Jurkat, Clone E6-1 (cell line): ENCODE measurements at places on chromosomes 3 and 15.

- DNase-seq = no peak
Observed at GRCh38 chr15:100168787-100169186, 173.0 kb downstream of the ADAMTS17 start.

- no peak for DNase-seq
Observed at GRCh38 chr3:20101041-20101440, 60.8 kb downstream of the KAT2B start.

- no peak for DNase-seq
Observed at GRCh38 chr3:78712270-78712669, 1055.5 kb downstream of the ROBO1 start.

GRCh38 chr3:83193526-83193925 lies 1432.1 kb upstream of the GBE1 start:
- no peak for DNase-seq

DNA sequence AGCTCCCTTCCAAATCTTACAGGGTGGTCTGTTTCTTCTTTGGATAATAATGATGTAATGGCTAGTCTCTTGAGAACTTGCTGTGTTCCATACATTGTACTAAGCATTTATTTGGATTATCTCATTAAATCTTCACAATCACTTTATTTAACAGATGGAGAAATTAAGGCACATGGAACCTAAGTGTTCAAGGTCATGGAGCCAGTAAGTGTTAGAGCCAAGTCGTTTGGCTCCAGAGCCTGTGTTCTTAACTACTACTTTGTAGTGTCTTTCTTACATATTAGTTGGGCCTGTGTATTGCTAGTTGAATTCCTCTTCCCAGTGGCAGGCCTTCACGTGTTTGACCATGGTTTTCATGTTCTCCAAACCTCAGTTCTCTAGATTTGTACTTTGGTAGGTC lies 177.8 kb downstream of the ATG7 start:
- no peak for DNase-seq

DNA sequence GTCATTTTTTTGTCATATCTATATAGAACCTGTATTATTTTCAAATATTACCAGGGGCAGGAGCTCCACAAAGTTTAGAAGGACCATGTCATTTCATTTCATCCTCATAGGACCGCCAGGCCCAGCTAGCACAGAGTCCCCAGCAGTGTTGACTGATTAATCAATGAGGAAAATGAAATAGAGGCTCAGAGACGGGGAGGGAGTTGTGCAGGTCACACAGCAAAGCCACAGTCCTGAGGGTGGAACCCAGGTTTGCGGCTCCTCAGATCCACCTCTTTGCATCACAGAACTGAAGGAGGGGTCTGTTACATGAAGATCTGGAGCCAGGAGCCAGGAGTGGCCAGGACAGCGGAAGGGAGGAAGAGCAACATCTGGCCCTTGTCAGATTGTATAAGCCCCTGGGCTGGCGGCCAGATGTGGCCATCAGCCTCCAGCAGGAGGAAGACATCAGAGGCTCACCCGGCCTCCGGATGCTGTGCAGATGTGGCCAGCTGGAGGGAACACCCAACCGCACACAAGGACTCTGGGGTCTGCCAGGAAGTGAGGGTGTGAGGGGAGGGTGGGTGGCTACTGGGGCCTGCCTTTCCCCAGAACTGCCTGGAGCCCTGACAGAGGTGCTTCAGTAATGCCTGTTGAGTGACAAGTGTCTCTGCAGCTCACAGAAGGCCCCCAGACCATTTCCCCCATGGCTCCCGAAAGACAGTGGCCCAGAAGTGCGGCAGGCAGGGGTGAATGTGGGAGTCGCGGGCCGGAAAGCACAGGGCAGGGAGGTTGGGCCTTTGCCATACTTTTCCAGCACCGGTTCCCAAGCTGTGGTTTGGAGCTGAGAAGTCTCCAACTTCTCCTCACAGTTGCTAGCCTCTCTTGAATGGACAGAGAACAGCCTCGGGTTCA lies 21.3 kb downstream of the EFCC1 start:
- no peak for DNase-seq

DNA sequence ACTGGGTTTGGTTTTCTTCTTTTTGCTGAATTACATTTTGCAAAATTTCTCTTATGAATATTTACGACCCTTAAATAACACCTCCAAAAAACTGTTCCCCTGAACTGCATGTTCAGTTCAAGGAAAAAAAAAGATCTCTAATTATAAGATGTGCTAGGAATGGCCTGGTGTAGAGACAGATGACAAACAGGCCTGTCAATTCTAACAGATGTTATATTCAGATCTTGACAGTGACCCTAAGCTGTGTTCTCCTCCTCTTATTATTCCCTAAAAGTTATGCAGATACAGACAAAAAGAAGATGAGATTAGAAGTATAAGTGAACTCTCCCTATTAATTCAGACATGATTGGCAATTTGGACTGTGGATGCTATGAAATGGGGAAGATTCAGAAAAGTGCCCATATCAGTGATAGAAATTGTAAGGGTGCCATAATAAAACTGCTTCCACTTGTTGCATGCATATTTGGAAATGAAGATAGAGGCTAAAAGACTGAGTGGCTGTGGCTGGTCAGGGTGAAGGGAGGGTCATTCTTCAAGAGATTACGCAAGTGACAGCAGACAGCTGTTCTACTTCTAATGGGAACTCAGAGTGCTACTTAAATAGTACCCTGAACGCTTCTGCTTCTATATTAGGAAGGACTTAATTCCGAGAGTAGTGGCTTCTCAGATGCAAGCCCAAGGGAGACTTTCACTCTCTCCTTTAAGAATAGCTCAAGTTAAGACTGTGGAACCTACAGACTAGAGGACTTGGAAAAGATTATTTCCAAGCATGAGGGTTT lies 75.5 kb downstream of the ADAMTS9 start:
- no peak for DNase-seq

DNA sequence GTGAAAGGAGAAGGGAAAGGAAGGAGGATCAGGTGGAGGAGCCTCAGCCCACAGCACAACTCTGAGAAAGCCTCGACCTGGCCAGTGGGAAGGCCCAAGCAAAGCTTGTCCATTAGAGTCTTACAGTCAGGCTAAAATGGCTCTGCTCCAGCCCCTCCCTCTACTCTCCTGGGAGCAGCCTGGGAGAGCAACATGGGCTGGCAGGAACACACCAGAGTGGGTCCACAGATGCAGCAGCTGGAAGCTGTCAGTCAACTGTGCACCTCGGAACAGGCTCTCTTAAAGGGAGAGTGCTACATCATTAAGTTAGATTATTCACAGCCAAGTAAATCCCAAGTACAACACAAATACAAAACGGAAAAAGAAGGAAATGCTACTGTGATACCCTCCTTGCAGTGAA lies 98.0 kb upstream of the LIMD1 start:
- no peak for DNase-seq

DNA sequence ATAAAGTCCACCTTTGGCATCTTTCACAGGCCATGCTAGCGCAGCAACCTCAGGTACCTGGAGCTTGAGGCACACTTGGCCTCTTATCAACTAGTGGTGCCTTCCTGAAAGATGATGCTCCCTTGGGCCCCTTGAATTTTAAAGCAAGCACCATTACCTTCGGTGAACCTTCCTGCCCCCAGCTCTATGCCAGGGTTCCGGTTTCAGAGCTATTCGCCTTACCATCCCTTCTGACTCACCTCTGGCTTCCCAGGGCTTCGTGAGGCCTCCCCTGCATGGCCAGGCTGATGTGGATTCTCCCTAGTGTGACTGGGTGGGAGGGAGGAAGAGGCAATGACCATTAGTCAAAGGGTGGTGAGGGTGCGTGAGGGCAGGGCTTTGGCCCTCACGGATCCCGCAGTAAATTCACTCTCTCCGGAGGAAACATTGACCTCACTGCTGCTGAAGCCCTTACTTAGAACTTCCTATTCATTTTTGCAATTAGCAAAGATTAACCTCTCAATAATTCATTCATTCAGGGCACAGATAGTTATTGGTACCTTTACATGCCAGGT lies 16.3 kb downstream of the BHLHE40 start:
- no peak for DNase-seq

GRCh38 chr3:134340982-134341365 lies 33.3 kb downstream of the AMOTL2 start:
- no peak for DNase-seq

DNA sequence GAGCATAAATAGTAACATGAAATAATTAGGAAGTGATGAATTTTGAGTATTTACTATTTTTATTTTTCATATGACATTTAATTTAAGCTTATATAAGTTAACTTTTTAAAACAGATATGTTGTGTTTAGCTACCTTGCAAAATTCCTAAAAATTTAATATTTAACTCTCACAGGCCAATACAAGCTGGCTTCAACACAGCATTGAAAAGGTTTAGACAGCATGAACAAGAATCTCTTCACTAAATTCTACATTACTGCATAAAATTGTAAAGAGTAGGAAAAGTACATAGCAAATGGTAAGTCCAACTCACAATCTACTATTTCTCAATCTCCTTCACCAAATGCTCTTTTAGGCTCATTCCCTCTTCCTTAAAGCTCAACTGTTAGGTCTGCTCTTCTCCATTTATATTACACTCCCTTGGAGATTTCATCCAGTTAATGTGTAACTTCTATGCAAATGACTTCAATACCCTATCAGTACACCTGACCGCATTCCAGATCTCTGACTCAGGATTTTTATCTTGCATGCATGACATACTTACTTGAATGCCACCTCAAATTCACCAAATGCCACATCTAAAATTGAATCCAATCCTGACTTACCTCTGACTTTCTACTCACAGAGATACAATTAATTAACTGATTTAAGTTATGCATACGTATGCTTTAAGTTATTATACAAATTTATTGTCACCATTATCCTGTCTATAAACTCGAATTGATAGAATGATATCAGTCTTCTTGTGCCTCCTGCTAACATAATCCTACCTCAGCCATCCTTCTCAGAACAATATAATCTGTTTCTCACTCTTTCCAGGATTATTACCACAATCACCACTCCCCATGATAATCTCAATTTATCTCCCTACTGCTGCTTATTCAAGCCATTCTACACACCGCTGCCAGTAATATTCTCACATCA lies 127.0 kb downstream of the STAG1 start:
- DNase-seq = no peak

GRCh38 chr15:48646331-48646730 lies 822 bp upstream of the FBN1 start:
- DNase-seq = no peak

- DNase-seq = no peak
Observed at GRCh38 chr15:73724212-73724611, 28.9 kb downstream of the INSYN1 start.

DNA sequence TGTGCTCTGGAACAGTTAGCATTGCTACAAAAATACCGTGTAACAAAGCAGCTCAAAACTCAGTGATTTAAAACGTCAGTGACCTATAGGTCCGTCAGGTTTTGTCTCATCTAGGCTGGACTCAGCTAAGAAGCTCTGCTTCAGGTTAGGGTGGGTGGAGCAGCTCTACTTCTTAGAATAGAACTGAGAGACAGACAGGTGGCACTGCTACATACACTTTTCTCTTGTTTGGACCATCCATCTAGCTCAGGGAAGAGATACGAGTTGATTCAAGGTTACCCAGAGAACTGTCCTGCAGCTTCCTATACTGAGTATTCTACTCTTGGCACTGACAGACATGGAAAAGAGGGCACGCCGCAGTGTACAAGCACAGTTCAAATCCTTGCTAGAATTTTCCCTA lies 456.1 kb downstream of the IGSF11 start:
- no peak for DNase-seq

GRCh38 chr15:63900306-63900705 lies 66.6 kb upstream of the HERC1 start:
- DNase-seq = no peak

GRCh38 chr15:59271595-59272201 lies 65.1 kb downstream of the LDHAL6B start:
- DNase-seq = no peak

- no peak for DNase-seq
Observed at GRCh38 chr3:8490079-8490552, 11.5 kb upstream of the LMCD1 start.

DNA sequence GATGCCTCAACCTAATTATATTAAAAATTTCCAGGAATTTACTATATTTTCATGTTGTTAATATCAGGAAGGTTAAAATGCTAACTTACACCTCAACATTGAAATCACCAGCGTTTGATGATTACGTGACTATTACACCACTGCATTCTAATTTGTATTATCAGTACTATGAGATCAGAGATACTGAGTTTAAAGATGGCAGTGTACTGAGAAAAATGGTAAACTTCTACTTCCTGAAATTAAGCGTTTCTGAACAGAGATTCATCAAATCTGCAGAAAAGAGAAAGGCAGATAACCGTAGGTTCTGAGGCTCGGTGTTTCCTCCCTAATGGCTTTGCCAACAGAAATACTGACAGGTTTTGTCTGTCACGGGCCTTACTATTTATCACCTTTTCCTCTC lies 69.9 kb downstream of the CRTC3 start:
- no peak for DNase-seq

- no peak for DNase-seq
Observed at GRCh38 chr3:183878071-183878470, 6.6 kb downstream of the PARL start.

GRCh38 chr15:80202641-80203360 lies 49.2 kb downstream of the CTXND1 start:
- no peak for DNase-seq

DNA sequence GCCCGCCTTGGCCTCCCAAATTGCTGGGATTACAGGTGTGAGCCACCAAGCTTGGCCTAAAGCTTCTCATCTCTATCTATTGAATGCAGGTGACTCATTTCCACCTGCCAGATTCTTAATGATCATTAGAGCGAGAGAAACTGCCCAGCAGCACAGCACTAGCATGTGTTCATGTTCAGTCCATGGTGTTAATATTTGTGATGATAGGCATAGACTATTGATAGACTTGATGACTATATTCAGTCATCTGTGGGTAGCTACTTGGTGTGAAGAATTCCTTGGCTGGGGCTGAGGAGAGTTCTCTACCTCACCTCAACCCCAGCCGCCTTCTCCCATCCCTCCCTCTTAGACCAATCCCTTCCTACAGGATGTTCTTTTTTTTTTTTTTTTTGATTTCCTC lies 60.0 kb downstream of the ST6GAL1 start:
- DNase-seq = no peak

- no peak for DNase-seq
Observed at GRCh38 chr3:109548192-109548938, 211.0 kb upstream of the DPPA4 start.

DNA sequence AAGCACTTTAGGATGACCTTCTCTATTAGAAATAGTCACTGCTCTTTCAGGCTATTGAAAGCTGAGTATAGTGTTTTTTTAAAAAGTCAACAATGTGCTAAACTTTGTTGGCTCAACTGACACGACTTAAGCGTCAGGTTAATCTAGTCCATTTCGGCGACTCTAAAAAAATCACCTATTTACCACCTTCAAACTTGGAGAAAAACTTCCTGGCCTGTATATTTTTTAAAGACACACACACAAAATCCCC lies 517.8 kb downstream of the FOXP1 start:
- no peak for DNase-seq

GRCh38 chr3:155497930-155498647 lies 204.6 kb upstream of the STRIT1 start:
- no peak for DNase-seq

- DNase-seq = no peak
Observed at GRCh38 chr3:128153156-128154041, at the start of gene EEFSEC. TSS of gene EEFSEC (plus strand) at chr3:128153481. CDS start at chr3:128153508, 27 bp downstream.
